ENCODE measurements at places on chromosomes 4 and X.

- no peak for DNase-seq
Observed at GRCh38 chr4:8606966-8607365, 14.4 kb downstream of the CPZ start.

- peak; percentile 52 for DNase-seq
Observed at GRCh38 chrX:40380655-40381488, 199.9 kb upstream of the ATP6AP2 start.

DNA sequence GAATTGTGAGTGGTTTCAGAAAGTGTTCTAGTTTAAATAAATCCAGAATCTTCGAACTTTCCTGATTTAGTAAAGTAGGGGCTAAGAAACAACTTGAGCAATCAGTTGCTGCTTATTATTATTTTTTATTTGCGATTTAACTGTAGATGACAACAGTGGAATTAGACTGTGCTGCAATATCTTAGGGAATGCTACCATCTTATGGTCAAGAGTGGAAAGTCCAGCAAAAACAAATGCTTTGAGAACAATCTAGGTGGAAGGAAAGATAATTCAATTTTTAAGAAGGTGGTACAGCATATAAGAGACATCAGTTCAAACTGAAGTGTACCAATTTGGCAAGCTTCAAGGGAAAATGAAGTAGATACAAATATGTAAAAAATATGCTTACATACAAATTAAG is 73.3 kb downstream of the CYLC1 start:
- DNase-seq = no peak

- DNase-seq = no peak
Observed at GRCh38 chr4:121375262-121375661, 5.6 kb downstream of the QRFPR start.

GRCh38 chr4:82282875-82283274 is 90.9 kb downstream of the HNRNPD start:
- DNase-seq = no peak

DNA sequence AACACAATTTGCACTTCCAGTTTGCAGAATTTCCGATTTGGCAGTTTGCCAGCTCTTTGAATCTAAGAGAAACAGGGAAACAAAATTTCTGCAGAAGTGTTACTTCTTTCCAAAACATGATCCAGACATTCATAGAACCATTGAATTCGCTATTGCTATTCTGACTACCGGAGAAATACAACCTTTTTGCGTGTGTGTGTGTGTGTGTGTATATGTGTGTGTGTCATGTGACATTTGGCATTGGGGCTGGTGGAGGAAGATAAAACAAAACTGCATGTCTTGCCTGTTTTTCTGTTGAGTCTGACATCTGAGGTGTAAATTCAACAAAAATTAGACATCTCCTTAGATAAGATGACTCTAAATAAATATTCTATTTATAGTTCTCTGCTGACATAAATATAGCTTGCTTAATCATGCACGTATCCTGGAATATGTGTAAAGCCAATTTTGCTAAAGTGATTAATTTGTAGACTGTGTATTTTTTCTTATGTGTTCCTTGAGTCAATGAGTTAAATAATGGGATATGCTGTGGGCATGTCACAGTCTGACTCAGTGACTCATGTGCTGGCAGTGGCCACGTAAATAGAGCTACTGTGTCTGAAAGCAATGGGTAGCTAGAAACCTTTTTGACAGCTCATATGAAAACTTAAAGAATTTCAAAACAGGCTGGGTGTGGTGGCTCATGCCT is 98.9 kb downstream of the HPGD start:
- peak; percentile 80 for DNase-seq

GRCh38 chrX:114675365-114675764 is 91.5 kb downstream of the HTR2C start:
- DNase-seq = no peak

DNA sequence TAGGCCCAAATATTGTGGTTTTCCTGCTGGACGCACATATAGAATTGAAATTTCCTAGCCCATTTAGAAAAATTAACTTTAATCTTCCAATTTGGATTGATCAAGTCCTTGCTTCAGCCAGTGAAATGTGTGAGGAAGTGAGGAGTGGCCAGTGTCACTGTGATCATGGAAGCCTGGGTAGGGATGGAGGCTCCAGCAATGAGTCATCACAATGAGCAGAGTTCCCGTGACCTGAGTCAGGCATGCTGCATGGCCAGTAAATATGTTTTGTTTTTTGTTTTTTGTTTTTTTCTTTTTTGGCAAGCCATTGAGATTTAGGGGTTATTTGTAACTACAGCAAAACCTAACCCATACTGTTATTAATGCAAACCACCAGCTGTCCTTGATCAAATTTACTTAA is 52.1 kb downstream of the IDS start:
- peak; percentile 10 for DNase-seq

GRCh38 chr4:176840166-176840565 is 47.4 kb upstream of the VEGFC start:
- DNase-seq = peak; percentile 10

DNA sequence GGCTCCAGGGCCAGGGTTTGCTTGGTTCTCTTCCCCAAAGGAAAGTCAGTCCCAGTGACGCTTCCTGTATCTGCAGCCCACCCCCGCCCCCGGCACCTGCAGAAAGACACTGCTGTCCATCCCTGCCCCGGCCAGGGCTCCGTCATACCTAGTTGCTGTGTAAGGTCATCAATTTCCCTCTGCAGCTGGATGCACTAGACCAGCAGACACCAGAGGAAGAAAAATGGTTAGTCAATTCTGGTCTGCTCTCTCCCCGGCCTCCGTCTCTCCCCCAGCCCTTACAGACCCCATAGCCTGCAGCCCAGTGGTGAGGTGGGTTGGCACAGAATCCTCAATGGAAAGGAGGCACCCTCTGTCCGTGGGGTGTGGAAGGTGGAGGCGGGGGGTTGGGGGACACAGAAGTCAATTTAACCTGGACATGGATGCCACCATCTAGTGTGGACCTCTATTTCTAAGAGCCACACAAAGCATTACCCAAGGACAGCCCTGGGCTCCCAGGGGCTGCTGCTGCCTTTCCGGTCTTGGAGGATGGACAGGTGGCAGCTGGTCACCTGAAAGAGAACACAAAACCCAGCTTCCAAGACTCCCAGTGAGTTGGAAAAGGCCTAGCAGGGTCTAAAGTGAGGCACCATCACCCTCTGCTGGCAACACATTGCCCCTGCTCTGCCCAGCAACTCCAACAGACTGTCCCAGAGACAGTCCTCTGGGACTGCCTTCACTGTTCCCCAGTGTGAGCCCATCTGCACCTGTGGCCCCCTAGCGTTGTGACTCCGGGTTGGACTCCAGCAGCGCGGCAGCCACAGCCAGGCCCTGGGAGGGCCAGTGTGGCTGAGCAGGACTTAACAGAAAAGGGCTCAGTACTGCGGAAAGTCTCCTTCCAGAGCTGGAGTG is 40.2 kb upstream of the NHSL2 start:
- DNase-seq = peak; percentile 3

DNA sequence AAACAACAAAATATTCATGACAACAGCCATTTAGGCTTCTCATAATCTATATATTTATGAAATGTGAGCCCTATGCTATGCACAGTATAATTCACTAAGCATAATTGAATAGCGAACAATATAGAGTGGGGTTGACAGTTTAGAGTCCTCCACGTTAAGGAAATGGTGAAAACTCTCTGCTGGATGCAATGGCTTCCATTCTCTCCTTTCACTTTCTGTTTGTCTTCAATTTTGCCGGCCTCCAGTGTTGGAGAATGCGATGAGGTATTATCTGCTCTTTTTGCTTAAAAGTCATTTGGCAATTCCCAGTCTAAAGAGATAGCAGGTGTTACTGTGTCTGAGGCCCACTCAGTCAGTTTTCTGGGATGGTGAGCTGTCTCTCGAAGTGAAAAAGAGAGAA is 52.1 kb downstream of the NPY5R start:
- DNase-seq = no peak

- DNase-seq = no peak
Observed at GRCh38 chrX:42715701-42716262, 62.2 kb downstream of the PPP1R2C start.

DNA sequence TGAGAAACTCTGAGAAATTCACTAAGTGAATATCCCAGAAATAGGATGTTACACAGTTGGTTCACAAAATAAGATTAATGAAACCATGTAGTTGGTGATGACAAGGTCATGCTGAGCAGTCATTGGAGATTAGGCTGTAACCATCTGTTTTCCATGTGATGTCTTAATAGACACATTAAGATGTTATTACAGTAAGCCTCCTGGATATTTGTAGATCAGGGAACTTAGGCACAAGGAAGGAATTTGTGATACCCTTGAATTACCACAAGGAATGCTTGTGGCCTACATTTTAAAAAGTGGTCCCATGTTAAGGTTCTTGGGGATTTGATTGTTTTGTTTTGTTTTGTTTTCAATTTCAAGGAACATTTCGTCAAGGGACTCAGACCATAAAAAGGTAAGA is 185.6 kb upstream of the BANK1 start:
- no peak for DNase-seq

DNA sequence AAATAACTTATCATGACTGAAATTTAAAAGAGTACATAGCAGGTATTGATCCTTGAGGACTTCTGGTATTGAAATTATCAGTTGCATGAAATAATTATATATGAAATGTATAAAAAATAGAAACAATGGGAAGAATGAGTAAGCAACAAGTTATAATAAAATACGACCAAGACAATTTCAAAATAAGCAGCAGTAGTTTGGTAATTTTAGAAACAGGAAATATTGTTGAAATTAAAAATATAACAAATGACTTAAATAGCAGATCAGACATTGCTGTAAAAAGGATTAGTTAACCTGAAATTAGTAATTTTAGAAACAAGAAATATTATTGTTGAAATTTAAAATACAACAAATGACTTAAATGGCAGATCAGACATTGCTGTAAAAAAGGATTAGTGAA is 152.3 kb downstream of the BTC start:
- no peak for DNase-seq
